ENCODE measurements at places on chromosomes 6 and 20.
A peak's percentile ranks its signal among the peaks of the same experiment; 100 is the strongest.

DNA sequence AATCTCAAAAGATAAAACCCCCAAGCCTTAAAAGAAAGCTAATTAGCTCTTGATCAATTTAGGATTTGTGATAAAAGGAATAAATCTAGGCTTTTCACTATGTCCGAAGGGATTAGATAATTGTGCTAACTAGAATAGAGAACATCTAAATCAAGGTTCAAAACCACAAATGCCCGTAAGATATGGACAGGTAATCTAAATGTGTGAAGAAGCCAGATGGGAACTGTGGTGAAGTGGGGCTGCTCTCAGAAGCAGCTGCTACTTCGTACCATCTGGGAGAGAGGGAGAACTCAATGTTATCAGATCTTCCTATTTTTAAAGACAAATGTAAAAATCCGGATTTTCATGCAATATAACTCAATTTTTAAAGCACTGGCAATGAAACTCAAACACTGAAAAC is 44.2 kb downstream of the NCOA6 start:
- DNase-seq: no peak

- no peak for DNase-seq
Measured at GRCh38 chr6:11699576-11699975, 79.0 kb downstream of the ADTRP start.

DNA sequence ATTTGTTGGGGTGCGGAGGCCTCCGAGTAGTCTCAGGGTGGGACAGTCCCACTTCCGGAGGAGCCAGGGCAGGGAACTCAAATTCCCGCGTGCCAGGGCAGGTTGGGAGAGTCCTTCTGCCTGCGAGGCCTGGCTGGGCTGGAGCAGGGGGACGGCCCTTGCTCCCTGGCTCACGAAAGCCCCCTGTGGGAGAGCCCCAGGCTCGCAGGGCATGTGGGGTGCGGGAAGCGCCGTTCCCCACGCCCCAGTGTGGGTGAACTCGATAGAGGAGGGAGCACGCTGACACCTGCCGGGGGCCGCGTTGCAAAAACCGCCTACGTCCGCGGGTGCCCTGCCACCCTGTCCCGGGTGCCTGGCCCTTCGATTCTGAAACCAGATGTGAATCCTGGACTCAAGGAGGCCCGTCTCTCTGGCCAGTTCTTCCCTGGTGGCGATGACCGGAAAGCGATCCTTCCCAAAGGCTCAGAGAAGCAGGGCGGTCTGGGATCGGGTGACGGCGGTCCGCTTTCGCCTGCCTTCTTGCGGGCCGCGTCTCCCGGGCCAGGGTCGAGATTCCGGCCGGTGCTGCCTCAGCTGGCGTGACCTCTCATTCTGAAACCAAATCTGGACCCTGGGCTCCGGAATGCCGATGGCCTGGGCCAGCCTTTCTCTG is 1846.5 kb upstream of the DEFB115 start:
- no peak for DNase-seq

- DNase-seq: no peak
Measured at GRCh38 chr6:54958446-54958845, 111.9 kb downstream of the FAM83B start.

- DNase-seq: no peak
Measured at GRCh38 chr6:75748743-75749538, at the start of gene MYO6. Gene MYO6 (plus strand): TSS chr6:75749239. CDS start chr6:75817548, 68,309 bp downstream.

DNA sequence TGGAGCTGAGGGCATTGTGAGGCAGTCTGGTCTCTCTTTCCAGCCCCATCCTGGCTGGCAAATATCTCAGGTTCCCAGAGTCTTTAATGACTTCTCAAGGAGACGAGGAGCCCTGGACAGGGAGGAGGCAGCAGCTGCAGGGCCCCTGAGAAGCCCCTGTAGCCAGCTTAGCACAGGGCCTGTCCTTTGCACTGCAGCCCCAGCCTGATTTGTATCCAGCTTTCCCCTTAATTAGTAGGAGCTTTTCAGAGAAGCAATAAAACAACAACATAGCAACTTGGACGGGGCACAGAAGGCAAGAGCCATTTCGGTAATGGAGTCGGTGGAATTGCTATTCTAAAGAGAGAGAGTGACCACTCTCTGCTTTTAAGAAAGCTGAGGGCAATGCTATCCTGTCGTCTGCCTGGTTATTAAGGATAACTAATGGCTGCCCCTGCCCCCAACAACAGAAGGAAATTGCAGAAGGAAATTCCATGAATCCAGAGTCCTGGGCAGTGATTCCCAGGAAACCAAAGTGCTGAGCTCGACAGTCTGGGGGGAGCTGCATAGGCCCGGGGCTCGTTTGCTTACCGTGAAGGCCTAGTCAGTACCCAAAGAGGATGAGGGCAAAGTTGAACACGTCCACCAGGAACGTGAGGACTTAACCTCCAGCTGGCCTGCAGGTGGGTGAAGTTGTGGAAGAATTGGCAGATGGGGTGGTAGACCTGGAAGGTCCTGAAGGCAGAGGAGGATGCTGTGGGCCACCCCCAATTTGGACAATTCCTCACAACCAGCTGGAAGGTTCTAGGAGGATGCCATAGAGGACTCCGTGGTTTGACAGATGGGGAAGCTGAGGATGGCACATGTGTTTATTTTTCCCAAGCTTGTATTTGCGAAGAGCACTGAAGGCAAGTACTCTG is 50.3 kb downstream of the NPEPL1 start:
- DNase-seq: no peak

- DNase-seq: no peak
Measured at GRCh38 chr6:43835872-43836419, 65.9 kb downstream of the VEGFA start.

DNA sequence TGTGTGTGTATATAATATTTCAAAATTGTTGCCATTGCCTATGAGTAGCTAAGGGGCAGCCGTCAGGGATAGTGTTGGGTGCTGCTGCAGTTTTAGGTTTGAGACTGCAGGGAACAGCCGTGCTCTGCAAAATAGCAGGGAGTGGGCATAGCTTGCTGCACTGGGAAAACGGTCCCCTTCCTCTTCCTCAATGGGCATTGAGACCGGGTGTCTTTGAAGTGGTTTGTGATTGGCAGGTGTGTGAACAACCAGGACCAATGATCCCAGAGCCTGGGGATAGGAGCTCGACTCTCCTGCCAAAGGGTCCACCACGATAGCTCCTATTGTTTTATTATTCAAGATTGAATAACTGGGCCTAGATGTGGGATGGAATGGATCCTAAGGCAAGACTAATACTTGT is 5.1 kb upstream of the EBF4 start:
- no peak for DNase-seq

GRCh38 chr6:27541212-27541932 is 68.5 kb upstream of the ZNF184 start:
- DNase-seq: no peak

- DNase-seq: no peak
Measured at GRCh38 chr6:157611406-157611805, 211.6 kb upstream of the SNX9 start.

GRCh38 chr6:44036196-44036595 is 91.1 kb downstream of the MRPL14 start:
- no peak for DNase-seq

DNA sequence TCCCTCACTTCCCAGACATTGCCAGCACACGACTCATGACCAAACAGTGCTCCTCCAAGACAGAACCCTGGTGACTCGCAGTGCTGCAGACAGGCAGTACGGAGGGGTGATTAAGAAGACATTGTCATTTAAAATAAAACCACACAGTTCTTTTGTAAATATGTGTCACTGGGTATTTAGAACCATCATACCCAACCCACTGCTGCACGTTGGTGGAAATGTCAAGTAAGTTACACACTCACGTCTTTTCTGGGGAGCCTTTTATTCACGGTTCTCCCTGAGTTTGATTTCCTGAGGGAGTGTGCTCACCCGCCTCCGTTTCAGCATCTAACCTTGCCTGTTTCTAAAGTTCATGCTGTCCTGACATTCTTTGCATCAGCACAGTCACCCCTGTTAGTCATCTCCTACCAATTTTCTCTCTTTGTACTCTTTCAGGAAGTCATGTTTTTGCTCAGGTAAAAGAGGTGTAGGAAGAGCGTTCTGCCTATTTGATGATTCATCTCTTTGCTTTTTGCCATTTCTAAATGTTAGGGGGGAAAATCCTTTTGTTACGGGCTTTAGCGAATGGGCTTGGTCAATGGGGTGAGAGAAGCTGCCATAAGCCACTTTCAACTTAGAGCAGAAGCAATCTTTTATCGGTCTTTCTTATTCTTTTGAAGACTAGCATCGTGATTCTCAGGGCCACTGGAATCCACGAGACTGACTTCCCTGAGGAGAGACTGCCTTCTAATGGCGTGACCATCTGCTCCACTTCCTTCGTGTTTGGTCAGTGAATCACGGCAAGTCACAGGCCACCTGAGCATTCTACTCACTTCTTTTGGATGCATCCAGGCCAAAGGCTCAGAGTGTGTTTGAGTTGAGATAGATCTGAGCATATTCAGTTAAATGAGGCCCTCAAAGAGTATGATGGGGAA is 512.8 kb upstream of the JARID2 start:
- peak; percentile 33 for DNase-seq

DNA sequence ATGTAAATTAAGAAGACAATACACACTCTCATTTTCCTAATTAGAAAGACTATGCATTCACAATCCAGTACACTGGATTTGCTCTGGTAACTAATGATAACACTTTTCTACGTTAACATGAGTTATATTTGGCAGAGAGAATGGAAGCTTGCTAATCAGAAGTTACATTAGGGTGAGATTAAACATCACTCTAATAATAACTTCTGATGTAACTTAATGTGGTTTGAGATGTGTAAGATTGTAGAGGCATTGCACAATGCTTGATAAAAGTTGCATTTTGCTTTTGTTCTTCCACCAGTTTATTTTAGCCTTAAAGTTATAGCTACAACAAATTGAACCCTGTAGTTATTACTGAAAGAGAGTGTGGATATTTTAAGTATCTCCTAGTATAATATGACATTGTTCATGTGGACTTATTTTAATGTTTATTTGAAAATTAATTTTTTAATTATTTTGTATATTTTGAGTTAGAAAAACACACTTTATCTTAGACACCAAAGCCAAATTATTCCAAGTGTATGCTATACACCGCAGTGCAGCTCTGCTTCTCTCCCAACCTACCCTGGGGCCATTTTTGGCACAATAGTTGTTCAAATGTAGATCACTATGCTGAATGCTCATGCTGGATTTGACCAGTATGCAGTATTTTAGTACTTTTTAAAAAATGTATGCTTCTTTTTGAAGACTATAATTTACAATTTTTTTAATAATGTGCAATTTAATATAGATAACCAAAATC is 143.2 kb downstream of the SLC16A10 start:
- DNase-seq: no peak

DNA sequence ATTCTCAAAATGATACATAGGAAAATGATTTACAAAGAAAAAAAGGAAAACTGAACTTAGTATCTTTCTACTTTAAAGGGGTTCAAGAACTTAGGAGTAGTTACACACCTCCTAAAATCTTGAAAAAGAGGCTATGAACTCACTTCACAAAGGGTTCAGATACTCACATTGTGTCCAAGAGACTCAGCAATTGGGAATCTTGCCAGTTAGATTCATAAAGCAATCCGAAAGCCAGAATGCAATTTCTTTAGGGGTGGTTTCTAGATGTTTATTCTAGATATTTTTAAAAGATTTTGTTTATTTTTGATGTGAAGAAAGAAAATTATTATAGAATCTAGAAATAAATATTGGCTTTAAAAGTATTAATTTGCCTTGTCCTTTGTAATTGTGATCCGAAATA is 1.7 kb upstream of the MYB start:
- no peak for DNase-seq

GRCh38 chr6:143510991-143511891 is at the start of gene FUCA2:
Gene FUCA2 (minus strand): TSS chr6:143511720. CDS start chr6:143511634, 86 bp downstream.
- peak; percentile 59 for DNase-seq

DNA sequence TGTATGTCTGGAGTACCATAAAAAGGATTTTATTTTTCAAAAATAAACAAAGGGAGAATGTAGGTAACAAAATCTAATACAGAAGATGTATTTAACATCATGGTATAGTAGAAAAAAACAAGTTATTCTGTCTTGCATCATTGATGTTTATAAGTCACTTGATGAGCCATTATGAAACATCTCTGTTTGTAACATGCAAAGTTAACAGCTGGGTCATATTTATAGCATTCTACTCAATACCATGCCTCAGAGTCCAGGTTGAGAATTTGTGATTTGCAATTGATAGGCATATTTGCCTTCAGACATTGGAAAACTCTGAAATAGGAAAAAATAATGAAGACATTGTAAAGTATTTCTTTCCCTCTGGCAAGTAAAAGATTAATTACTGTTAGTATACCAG is 52.3 kb upstream of the IL20RA start:
- DNase-seq: no peak

DNA sequence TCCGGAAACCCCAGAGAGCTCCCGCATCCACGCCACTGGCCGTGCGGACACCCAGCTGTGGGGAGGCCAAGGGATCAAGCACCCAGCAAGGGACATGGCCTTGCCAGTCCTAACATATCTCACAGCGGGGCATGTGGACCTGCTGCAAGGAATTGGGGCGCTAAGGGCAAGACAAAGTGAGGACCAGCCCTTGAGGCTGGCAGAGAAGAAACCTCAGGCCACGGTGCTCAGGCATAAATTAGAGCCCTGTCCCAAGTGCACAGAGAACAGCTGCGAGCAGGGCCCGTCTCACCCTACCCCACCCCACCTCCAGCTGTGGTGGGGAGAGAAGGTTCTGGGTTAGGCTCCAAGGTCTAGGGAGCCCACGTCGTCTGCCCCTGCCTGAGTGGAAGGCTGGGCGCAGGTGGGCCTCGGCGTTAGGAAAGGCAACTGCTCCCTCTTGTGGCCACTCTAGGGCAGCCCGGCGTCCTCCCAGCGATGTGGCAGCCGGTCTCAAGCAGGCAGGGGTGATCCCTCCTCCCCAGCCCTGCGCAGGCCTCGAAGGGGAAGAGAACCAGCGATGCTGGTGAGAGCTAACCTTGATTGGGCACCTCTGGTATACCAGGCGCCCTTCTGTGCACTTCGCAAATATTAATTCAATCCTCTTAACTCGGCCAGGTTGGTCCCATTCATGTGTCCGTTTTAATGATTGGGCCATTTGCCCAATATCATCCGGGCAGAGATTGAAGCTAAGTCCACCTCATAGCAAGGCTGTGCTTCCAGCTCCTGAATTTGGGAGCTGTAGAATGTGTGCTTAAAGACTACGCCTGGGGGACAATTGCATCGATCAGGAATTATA is 235.8 kb downstream of the NFATC2 start:
- peak; percentile 62 for DNase-seq

DNA sequence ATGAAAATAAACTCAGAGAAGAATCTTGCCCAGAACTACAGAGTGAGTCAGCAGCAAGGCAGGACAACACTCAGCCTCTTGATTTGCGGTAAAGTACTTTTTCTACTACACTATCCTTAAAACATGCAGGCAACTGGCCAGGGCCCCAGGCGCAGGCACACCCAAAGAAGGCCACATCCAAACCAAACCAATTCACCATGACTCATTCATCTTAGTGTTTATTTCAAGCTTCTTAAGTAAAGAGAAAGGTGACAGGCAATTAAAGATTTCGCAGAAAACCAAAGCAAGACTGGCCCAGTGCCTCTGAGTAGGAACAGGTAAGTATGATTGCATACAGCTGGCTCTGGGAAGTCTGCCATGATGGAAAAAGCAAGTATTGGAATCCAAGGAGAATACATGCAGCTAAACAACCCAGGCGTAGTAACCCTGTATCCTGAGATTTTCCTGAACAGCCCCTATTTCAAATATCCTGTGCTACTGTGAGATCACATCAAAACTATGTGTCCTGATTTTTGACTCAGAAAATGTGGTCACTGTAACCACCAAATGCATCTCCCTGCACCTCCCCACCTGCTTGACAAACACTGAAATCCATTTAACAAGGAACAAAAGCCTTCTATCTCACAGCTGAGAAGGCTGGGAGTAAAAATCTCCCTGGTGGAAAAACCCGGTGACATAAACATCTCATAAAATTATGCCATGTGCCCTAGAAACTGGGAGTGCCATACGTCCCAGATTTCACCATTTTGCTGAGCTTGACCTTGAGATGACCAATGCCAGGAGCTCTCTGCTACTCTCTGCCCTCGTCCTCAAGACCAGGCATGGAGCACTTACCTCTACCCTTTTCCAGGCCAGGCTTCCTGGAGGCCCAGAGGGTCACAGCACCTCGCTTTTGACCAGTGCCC is 12.4 kb downstream of the WFDC3 start:
- DNase-seq: no peak
